ENCODE measurements at places on chromosomes 5 and 9.
A peak's percentile ranks its signal among the peaks of the same experiment; 100 is the strongest.

DNA sequence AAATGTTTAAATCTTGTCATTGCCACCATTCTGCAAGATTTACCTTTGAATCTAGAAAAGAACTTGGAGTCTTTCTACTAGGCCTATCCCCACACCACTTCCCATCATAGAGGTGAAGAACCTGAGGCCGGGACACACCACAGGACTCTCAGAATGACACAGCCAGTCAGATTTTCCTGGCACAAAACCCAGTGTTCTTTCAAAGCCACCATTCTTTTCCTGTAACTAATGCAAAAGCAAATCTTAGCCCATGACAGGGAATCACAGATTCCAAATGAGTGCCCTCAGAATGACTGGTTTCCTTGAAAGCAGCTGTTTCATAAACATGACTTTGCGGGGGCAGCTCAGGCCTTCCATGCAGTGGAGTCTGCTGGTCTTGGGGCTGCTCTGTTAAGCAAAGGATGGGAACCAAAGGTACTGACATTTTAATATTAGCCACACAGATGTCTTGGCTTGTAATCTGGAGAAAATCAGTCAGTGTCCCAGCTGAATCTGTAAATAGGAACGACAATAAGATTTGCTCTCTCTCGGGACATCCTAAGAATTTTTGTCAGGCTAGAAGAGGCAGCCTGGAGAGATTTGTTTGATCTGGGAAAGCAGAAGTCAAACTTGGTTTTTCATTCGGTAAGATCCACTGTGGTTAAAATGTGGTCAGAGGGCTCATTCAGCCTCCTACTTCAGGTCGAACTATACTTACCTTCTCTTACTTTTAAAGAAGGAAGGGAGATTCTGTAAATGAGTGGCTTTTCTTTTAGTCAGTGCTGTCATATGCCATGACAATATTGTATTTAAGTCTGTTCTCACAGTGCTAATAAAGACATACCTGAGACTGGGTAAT lies 115.1 kb downstream of the PALM2AKAP2 start:
- peak; percentile 29 for DNase-seq

GRCh38 chr5:138503487-138504270 lies 38.4 kb downstream of the EGR1 start:
- DNase-seq, result peak; percentile 81

DNA sequence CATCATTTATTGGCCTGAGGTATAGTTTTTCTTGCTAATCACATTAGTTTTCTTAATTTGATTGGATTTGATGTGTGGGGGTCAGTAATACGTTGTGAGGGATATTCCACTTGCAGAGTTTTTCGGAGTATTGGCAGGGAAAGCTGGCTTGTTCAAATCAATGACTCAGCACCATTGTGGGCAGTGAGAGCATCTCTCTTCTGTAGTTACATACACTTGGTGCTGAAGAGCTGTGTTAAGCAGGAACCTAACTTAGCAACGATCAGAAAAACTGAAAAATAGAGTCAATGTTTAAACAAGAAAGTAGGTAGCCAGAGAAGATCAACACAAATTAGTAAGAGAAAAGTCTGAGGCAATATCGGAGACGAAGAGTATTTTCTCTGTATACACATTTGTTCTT lies 344.6 kb upstream of the EDIL3 start:
- DNase-seq, result no peak

DNA sequence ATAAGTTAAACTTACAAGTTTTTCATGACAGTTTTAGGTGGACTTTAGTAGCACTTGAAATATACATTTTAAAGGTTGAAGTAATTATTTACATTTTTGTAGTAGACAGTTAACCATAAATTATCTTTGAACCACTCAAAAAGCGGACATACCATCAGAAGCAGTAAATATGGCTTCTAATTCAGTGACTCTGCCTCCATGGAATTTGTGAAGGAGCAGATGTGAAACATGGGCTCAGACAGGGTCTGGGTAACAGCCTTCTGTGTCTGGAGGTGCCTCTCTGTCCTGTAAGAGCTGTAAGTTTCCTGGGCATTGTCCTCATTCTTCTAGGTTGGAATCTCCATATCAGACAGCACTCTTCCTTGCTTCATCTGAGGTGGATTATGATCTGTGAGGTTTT lies 12.4 kb downstream of the RLN2 start:
- no peak for DNase-seq

GRCh38 chr9:124532897-124533296 lies 25.7 kb upstream of the NR5A1 start:
- no peak for DNase-seq

- DNase-seq, result no peak
These were observed 141.4 kb downstream of the AOPEP start for GRCh38 chr9:94867842-94868312.

- DNase-seq, result no peak
These were observed 52.7 kb downstream of the MSX2 start for GRCh38 chr5:174777111-174777510.

GRCh38 chr5:155406815-155407214 lies 393.3 kb downstream of the KIF4B start:
- no peak for DNase-seq

GRCh38 chr9:13020146-13021040 lies 245.6 kb downstream of the LURAP1L start:
- DNase-seq, result no peak

DNA sequence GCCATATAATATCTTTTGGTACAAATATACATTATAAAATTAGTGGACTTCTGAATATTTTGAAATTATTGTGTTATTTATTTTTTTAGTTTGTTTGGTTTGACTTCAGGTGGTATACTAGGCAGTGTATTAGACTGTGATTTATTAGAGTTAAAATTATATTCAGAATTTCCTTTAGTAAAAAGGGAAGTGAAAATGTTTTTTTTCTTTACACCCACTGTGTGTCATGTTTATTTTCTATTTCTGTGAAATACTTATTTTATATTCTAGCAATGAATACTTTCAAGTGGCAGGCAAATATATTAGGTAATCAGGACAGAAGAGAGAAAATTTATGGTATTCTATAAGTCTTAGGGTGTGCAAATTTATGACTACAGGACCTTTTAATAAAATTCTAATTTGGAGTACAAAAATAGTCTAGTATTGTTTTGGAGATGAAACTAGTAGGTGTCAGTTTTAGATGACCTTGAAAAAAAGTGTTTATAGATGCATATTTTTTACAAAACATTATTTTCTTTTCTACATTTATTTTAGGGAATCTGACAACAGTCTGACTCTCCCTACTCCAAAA lies 8.8 kb downstream of the CSNK1G3 start:
- DNase-seq, result no peak

- no peak for DNase-seq
These were observed 149.6 kb upstream of the ELL2 start for GRCh38 chr5:96111080-96111756.

DNA sequence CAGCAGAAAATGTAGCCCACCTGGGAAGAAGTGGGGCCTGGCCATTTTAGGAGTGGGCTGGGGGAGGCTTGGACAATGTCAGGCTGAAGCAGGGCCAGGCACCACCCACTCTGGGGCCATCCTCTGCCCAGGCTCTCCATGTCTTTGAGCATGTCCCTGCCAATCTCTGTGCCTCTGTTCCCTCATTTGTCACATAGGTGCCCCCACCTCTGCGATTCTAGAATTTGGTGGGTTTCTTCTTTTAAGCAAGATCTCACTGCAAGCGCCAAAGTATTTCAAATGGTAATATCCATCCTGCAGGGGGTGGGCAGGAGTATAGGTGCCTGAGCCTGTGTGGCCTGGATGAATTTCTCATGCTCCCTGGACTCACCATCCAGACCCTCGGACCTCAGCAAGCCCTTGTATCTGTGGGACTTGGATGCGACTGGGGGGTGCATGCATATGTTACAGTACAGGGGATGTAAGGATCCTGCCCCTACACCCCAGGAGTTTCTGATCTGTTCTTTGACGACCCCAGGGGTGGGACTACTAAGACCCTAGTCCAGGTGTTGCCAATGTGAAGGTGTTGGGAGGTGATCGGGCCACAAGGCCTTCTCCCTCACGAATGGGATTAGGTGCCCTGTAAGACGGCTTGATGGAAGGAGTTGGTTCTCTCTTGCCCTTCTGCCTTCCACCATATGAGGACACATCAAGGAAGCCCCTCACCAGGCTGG lies 4.3 kb downstream of the CD74 start:
- no peak for DNase-seq

All from hippocampal formation (tissue), 2 donors.